ENCODE measurements at places on chromosomes 3 and 15.
A peak's percentile ranks its signal among the peaks of the same experiment; 100 is the strongest.

- DNase-seq = peak; percentile 51
Observed at GRCh38 chr3:24519368-24520100, 24.9 kb upstream of the THRB start.

- no peak for DNase-seq
Observed at GRCh38 chr3:43373560-43373928, 87.2 kb downstream of the SNRK start.

DNA sequence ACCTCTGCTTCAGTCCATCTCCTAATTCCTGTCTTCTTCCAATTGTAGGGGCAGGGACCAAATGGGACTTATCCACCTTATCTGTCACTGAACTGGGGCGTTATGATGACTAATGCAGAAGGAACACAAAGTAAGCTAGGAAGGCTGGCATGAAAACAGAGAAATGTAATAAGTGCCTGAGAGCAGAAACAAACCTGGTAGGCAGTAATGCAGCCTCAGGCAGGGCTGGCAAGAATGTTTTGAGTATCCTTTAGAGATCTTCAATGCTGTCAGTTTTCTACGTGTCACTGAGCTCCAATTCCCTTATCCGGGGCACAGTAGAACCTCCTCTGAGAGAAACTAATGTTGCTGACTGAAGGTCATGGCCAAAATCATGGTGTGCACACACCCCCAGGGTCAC, 246.2 kb upstream of the TBL1XR1 start:
- DNase-seq = no peak

GRCh38 chr15:100688549-100689120, 86.2 kb downstream of the ASB7 start:
- no peak for DNase-seq

DNA sequence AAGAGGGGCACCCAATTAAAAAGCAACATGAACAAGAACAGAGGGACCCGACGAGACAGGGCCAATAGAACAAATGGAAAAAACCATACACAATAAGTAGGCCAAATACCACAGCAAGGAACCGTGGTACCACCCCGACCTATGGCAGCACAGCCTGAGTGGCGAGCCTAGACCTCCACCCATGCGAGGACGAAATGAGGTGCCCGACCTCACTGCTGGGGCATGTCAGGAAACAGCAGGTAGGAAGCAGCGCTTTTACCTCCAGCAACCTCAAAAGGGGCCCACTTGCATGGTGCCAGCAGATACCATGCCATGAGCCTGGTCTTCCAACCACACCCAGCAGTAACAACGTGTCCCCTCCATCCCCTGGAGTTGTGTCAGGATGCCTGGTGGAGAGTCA, 77.9 kb downstream of the PCSK6 start:
- no peak for DNase-seq

- DNase-seq = no peak
Observed at GRCh38 chr3:151227266-151227806, 24.3 kb upstream of the GPR171 start.

DNA sequence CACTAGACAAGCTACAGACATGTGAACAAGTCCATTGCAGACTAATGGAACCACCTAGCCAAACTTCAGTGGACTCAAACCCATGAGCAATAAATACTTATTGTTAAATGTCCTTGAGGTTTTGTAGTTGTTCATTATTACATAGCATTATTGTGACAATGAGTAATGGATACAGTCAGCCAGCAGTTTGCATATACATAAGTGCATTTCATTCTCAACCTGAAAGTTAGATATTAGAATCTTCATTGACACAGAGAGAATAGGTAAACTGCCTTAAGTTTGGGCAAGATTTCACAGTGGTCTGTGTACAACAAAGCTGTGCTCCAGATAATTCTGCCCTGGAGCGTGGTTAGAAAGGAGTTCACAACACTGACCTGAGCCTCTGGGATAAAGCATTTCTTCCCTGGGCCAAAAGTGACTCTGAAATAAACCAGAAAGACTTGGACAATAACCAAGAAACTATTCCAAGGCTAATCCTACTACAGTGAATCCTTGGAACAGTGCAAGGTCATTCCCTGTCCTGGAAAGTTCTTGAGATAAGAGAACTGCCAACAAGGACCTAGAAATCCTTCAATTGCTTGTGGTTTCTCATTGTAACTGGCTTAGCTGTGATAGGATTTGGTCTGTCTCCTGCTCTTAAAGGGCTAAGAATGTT, 225.5 kb upstream of the STT3B start:
- peak; percentile 21 for DNase-seq

GRCh38 chr3:19559724-19560442, 374.1 kb downstream of the EFHB start:
- DNase-seq = no peak

GRCh38 chr15:67185621-67186225, 68.7 kb downstream of the AAGAB start:
- DNase-seq = no peak

DNA sequence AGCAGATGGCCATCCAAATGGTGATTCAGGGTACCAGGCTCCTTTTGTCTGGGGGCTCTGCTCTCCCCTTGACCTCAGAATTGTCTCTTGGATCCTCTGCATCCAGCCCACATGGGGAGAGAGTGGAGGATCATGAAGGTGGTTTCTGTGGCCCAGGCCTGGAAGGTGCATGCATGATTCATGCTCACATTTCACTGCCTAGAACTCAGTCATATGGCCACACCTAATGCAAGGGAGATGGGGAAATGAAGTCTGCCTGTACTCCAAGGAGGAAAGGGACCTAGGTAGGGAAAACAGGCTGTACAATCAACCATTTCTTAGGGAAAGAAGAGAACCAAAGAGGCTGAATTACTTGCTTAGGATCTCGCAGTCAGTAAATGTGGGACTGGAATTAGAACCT, 15.1 kb downstream of the HRG start:
- no peak for DNase-seq

DNA sequence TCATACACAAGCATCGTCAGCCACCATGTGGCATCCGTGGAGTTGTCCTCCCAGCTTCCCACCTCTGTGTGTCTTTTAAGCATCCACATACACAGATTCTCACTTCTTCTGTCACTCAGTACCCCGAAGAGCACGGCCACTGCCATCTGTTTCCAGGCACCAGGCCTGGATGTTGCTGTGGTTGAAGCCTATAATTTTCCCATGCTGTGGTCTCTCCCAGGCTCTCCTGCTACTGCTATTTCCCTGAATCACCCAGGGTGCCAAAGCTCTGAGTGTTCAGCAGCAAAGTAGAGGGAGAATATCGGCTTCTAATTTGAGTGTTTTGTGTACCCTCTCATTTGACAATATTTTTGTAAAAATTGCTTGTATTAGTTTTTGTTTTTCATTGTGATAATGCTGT, 265.7 kb downstream of the DIPK2A start:
- DNase-seq = no peak

GRCh38 chr3:112007633-112008032, 8.9 kb downstream of the TAGLN3 start:
- no peak for DNase-seq

DNA sequence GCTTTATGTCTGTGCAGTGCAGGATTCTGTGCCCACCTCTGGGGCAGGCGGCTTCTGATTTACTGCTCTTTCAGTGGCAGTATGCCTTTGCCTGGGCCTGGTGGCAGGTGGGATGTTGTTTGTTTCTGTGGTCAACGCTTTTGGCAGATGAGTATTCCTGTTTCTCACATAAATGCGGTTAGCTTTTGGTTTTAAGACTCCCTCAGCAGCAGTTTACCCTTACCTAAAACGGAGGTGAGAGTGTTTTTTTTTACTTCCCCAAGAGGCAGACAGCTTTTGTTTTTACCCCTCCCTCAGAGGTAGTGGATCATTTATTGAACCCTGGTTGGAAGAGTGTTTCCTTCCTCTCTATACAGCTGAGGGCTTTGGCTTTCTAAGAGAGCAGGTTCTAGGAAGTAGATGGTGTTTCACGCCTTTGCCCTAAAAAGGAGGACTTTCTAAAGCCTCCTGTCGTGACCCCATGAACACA, 134.1 kb upstream of the PLSCR5 start:
- DNase-seq = no peak

DNA sequence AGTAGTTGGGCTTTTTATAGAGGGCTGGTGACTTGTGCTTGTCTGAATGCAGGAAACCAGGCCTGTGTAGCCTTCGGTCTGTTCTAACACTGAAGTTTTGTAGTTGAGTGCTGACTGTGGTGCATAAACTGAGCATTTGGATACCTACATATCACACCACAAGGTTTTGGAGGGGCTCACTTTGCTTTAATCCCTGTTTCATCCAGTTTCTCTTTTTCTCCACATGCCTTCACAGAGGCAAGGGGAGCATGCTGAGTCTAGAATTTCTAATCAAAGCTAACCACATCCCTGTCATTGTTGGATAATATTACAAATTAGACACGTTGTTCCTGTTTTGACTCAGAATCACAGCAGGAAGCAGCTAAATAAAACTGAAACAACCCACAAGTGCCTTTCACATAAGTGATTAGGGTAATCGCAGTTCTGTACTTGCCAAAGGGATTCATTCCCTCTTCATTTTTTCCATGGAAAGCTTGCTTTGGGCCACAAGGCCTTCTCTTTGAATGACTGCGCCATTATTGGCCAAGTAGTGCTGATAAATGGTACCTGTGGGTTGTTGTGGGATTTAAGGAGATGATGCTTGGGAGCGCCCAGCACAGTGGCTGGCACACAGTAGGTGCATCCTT, 48.9 kb downstream of the TGFBR2 start:
- no peak for DNase-seq

DNA sequence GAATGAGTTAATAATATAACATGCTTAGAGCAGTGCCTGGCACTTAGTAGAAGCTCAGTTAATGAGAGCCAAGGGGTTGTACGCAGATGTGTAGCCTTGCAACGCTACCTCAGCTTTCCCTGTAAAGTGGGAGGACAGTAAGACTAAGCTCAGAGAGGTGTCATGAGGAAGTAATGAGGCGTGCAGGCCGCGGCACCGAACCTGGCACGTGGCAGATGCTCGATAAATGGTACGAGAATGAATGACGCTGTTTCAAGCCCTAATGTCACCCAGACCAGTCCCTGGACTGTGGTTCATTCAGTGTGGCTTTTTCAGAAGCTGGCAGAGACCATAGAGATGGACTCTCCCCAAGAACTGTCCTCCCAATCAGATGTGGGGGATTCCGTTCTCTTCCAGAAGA, 21.2 kb downstream of the GRIP2 start:
- DNase-seq = no peak

DNA sequence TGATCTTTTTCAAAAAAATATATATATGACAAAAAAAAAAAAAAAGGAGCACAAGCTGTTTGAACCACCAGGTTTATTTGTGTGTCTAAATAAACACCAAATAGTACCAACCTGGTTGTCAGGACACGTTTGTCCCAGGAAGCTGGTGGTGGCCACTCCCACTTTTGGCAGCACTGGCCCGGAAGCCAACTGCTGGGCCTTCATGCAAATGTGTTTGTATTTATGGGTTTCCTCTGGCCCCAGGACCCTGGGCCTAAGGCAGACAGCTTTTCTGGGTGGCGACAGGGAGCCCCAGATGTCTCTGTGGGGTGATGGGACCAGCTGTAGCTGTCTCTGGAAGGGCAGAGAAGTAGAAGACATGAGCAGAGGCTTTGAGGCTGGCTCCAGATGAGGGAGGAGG, 31.6 kb downstream of the PRKCD start:
- DNase-seq = no peak

DNA sequence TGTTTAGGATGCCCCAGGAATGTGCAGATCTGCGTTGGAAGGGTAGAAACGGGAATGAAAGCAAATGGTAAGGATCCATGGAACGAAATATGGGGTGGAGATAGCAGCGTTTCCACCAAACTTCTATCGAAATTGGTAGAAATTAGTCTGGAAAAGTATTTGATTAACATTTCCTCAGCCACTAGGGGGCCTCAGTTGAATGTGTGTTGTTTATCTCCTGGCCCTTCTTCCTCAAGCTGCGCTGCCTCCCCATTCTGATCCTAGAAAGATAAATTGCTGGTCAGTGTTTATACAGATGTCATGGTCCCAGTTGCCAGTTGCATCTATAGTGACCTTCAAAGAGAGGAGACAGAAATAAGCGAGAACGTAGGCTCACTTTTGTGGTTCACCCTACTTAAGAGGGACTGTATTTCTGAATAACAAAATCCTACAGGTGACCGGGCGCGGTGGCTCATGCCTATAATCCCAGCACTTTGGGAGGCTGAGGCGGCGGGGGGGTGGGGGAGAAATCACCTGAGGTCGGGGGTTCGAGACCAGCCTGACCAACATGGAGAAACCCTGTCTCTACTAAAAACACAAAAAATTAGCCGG, 457.1 kb downstream of the SQOR start:
- DNase-seq = peak; percentile 67

DNA sequence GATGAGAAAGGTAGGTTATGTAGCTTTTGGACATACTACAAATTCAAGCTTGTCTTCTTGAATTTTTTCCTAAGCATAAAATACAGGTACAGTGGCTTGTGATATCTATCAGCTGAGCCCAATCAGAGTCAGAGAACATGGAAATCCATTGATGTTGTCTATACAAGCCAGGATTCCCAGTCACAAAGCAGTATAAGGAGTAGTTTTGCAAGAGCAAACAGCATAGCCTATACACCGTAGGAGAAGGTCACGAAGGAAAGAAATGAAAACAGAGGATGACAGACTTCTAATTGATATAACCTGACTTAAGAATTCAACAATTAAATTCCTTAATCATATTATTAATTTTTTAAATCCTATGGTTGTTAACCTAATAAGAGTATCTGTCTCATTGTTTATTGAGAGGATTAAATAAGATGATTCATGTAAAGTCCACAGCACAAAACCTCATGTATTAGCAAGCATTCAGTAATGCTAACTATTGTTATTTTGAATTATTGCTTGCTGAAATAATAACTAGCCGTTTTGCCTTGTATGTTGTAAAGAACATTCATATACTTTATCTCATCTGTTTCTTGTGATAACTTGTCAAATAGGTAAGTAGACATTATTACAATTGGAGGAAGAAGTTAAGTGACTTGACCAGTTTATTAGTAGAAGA, 276.6 kb upstream of the ZPLD1 start:
- DNase-seq = no peak

- no peak for DNase-seq
Observed at GRCh38 chr15:98382139-98382538, 266.2 kb upstream of the IGF1R start.
